ENCODE measurements at places on chromosomes 13 and 19. TPM values are rescaled to one million over a fixed set of nuclear protein-coding genes. Genes with fewer than 3 reads are reported as not detected.
A peak's percentile ranks its signal among the peaks of the same experiment; 100 is the strongest.

The SKA3 gene
- total RNA-seq: 30.9 TPM

- H3K4me1 ChIP-seq: peaks cover 3% of the 10 kb centered on the region
- no peak for DNase-seq
- no peak overlapping the region for H3K27ac ChIP-seq
- peaks cover 11% of the 10 kb centered on the region for H3K36me3 ChIP-seq
- no peaks in the 10 kb centered on the region for H3K27me3 ChIP-seq
These were observed 240.3 kb downstream of the SHISA2 start for GRCh38 chr13:25811506-25811905.

The MAST1 gene
- total RNA-seq: 2.6 TPM

DNA sequence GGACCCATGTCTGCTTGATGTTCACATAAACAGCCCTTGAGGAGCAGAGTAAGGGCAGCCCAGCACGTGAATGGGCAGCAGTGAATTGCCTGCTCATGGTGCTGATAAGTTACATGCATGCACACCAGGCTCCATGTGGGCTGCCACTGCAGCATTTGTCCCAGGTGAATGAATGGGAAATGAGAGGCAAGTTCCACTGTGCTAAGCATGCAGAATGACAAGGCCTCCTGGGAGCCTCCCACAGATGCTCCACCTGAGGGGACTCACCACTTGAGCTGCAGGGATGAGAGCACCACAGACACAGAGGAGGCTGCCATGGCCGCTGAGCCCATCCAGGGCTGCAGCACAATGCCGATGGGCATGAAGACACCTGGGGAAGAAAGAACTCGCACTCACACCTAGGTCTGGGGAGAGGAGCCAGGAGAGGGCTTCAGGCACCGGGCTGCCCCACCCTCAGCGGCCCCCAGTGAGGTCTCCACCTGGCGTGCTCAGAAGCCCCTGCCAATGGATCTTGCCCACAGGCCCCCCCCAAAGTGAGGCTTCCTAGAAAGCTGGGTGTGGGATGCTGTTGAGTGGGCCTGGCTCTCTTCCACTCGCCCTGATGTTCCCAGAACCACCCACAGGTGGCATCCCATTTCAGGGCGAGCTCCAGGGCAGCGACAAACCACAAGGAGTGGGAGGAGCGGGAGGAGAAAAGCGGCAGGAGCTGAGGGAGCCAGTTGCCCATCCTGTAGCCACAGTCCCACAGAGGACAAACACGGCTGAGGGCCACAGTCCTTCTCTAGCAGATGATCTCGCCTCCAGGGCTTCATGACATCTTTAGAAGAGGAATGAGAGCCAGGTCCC, 73.8 kb downstream of the CCDC70 start:
- no peaks in the 10 kb centered on the region for H3K36me3 ChIP-seq
- H3K4me3 ChIP-seq: no peak overlapping the region
- no peaks in the 10 kb centered on the region for H3K4me1 ChIP-seq
- peaks cover 4% of the 10 kb centered on the region for H3K27me3 ChIP-seq

GRCh38 chr19:17997969-17998826, 9.8 kb upstream of the ARRDC2 start:
- no peak overlapping the region for H3K27ac ChIP-seq
- DNase-seq: peak; percentile 49
- peaks cover 2% of the 10 kb centered on the region for H3K36me3 ChIP-seq
- no peak overlapping the region for H3K4me3 ChIP-seq

The CASP14 gene
- not detected for total RNA-seq

The GAPDHS gene
- not detected for total RNA-seq

GRCh38 chr13:77513719-77514335, 21.7 kb upstream of the SCEL start:
- H3K27me3 ChIP-seq: no peaks in the 10 kb centered on the region
- no peak overlapping the region for H3K27ac ChIP-seq
- no peak for DNase-seq
- H3K4me3 ChIP-seq: no peak overlapping the region

The C13orf42 gene
- not detected for total RNA-seq

The TGDS gene
- 19.6 TPM for total RNA-seq

The LYPD3 gene
- total RNA-seq: 1.8 TPM

GRCh38 chr19:1206864-1207450, 1.4 kb downstream of the STK11 start:
- peak overlapping the region; percentile 91 for H3K27ac ChIP-seq
- peak; percentile 62 for DNase-seq
- no peaks in the 10 kb centered on the region for H3K27me3 ChIP-seq
- H3K4me3 ChIP-seq: peak overlapping the region; percentile 97
- peaks cover 27% of the 10 kb centered on the region for H3K4me1 ChIP-seq

The FBXO17 gene
- not detected for total RNA-seq

DNA sequence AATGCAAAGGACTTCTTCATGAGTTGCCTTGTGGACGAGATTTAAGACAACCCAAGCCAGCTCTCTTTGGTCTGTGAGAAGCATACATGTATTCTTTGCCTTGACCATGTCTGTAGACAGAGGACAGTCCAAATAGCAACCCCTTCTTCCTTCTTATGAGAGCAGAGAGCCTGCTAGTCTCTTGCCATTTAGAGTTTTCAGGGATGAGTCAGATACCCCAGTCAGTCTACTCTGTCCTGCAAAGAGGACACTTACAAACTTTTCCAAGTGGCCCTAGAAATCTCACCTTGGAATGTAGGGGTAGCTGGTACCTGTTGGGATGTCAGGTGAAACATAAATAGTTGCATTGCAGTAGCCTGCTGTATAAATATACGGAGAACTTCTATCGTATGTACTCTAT, 36.7 kb downstream of the DNAJC3 start:
- no peak overlapping the region for H3K4me3 ChIP-seq
- H3K4me1 ChIP-seq: no peaks in the 10 kb centered on the region
- DNase-seq: no peak
- H3K36me3 ChIP-seq: peaks cover 56% of the 10 kb centered on the region

GRCh38 chr13:32164622-32165268, 133.2 kb downstream of the FRY start:
- no peak overlapping the region for H3K4me3 ChIP-seq
- H3K4me1 ChIP-seq: no peaks in the 10 kb centered on the region
- H3K36me3 ChIP-seq: no peaks in the 10 kb centered on the region
- no peak overlapping the region for H3K27ac ChIP-seq
- peaks cover 3% of the 10 kb centered on the region for H3K27me3 ChIP-seq

The ARRDC5 gene
- 8.8 TPM for total RNA-seq

The DDA1 gene
- 46.7 TPM for total RNA-seq

The MAB21L1 gene
- total RNA-seq: not detected

The ACP7 gene
- total RNA-seq: not detected

DNA sequence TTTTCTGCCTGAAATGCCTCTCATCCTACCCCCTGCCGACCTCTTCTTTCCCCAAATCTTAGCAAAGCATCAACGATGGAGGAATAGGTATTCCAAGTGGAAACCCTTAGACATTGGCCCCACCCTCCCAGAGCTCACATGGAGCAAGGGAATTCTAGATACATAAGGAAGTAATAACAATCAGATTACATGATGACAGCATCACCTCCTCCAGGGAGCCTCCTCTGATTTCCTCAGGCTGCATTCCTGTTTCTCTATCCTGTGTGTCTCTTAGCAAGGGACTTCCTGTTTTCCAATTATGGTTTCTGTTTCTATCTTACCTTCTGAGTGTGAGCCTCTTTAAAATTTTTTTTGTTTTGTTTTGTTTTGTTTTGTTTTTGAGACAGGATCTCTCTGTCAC, 246.6 kb downstream of the TSHZ3 start:
- no peak overlapping the region for H3K4me3 ChIP-seq
- H3K36me3 ChIP-seq: no peaks in the 10 kb centered on the region
- peaks cover 4% of the 10 kb centered on the region for H3K27me3 ChIP-seq
- peaks cover 1% of the 10 kb centered on the region for H3K4me1 ChIP-seq
- H3K27ac ChIP-seq: no peak overlapping the region
- DNase-seq: no peak

GRCh38 chr13:20001366-20002190, 43.1 kb downstream of the ZMYM2 start:
- no peak for DNase-seq
- H3K27me3 ChIP-seq: no peaks in the 10 kb centered on the region
- H3K4me1 ChIP-seq: peaks cover 9% of the 10 kb centered on the region
- no peak overlapping the region for H3K4me3 ChIP-seq
- no peak overlapping the region for H3K27ac ChIP-seq

The FAM124A gene
- total RNA-seq: 0.17 TPM

DNA sequence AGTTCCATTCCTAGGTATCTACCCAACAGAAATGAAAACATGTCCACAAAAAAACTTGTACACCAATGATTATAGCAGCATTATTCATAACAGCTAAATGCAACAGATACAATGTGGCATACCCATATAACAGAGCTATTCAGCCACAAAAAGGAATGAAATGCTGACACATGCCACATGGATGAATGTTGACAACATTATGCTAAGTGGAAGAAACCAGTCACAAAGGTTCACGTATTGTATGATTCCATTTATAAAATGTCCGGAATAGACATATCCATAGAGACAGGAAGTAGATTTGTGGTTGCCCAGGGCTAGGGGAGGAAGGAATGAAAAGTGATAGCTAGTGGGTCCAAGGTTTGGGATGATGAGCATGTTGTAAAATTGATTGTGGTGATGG, 10.8 kb downstream of the CRYL1 start:
- no peak overlapping the region for H3K4me3 ChIP-seq
- peaks cover 4% of the 10 kb centered on the region for H3K4me1 ChIP-seq
- DNase-seq: no peak
- no peaks in the 10 kb centered on the region for H3K27me3 ChIP-seq

The RNF113B gene
- total RNA-seq: not detected

GRCh38 chr13:46468570-46469463, 81.8 kb upstream of the RUBCNL start:
- no peak for DNase-seq
- H3K4me1 ChIP-seq: no peaks in the 10 kb centered on the region
- no peak overlapping the region for H3K27ac ChIP-seq
- H3K36me3 ChIP-seq: no peaks in the 10 kb centered on the region
- no peaks in the 10 kb centered on the region for H3K27me3 ChIP-seq

The HPN gene
- not detected for total RNA-seq

- H3K27me3 ChIP-seq: no peaks in the 10 kb centered on the region
- H3K36me3 ChIP-seq: no peaks in the 10 kb centered on the region
- H3K27ac ChIP-seq: no peak overlapping the region
These were observed 511.0 kb upstream of the HTR2A start for GRCh38 chr13:47407808-47408207.

DNA sequence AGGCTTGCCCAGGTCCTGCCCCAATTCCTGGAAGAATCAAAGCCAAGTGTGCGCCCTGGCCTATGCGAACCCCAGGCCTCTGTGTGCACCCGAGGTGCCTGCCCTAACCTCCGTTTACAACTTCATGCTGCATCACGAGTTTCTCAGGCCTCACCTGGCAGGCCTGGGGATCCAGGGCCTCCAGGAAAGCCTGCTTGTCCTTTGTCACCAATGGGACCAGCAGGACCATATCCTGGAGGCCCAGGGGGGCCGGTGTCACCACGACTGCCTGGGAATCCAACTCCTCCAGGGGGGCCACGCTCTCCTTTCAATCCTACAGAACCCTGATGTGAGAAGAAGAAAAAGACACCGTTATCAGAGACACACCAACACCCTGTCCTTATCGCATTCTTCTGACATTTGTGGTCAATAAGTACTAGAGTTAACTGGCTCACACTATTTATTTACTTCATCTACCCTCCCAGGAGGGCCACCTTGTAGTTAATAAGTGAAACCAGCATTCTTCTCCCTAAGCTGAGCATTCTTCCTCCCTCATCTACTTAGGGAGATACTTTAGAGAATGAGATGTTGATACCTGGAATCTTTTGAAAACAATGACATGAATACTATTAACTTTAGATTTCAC, 120.6 kb downstream of the COL4A1 start:
- no peak for DNase-seq
- peaks cover 6% of the 10 kb centered on the region for H3K27me3 ChIP-seq
- no peak overlapping the region for H3K27ac ChIP-seq
- no peaks in the 10 kb centered on the region for H3K36me3 ChIP-seq

DNA sequence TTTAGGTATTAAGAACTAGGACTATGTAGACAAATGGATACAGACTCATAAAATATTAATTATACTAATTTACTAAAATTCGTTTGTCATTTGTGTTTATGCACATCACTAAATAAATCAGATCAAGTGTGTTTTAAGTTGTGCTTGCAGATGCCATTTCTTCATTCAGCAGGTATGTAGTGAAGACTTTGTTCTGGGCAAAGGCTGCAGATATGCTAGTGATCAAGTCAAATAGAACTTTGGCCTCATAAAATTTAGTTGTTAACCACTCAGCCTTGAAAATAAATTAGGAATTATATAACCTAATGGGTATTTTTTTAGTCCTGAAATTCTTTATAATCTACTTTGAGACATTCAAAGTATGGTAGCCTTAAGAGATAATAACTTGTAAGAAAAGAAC, 80.4 kb upstream of the TRPC4 start:
- H3K27me3 ChIP-seq: no peaks in the 10 kb centered on the region
- no peak overlapping the region for H3K4me3 ChIP-seq
- no peak overlapping the region for H3K27ac ChIP-seq
- DNase-seq: no peak
- no peaks in the 10 kb centered on the region for H3K36me3 ChIP-seq

DNA sequence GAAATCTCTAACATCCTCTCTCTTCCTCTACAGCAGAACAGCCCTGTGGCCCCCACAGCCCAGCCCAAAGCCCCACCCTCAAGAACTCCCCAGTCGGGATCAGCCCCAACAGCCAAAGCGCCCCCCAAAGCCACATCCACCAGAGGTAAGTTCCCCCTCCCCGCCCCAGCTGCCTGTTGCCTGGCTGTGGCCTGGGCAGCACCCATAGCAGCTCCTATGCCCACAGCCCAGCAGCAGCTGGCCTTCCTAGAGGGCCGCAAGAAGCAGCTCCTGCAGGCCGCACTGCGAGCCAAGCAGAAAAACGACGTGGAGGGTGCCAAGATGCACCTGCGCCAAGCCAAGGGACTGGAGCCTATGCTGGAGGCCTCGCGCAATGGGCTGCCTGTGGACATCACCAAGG, 14.5 kb downstream of the CC2D1A start:
- DNase-seq: no peak
- H3K36me3 ChIP-seq: peaks cover 33% of the 10 kb centered on the region

DNA sequence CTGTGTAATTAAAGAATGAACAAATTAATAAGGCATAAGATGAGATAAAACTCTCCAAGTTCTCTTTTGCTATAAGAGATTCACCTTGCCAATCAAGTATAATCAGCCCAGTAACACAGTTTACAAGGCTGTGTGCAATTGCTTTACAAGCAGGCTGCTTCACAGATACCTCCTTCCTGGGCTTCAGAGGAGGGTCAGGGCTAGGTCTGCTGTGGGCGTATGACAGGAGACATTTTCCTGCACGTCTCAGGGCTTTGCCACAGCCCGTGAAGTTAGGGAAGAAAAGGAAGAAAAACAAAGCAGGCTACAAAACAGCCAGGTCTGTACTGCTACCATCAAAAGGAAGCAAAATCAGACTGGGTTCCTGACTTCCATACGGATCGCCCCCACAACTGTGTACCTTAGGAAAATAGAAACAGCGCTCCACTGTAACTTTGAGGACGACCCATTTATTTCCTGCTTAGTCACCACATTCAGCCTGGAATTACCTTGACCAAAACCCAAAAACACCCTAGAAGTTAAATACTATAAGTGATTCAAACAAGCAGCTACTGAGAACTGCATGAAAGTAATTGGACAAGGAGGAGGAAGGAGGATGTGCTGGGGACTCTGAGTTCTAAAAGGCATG, 12.4 kb downstream of the EFNB2 start:
- no peaks in the 10 kb centered on the region for H3K4me1 ChIP-seq
- H3K4me3 ChIP-seq: no peak overlapping the region
- peaks cover 17% of the 10 kb centered on the region for H3K27me3 ChIP-seq
- DNase-seq: no peak

GRCh38 chr19:7982103-7982502, 23.3 kb downstream of the ELAVL1 start:
- no peak overlapping the region for H3K4me3 ChIP-seq
- H3K36me3 ChIP-seq: peaks cover 13% of the 10 kb centered on the region

All from activated naive CD8-positive, alpha-beta T cell treated with anti-CD3 and anti-CD28 coated beads, Interleukin-2, amount 10 ng/mL, durations not matched to agents 7 days and 5 days (primary cell).